ENCODE measurements at places on chromosomes 6 and 20.

GRCh38 chr6:127436578-127437110 lies 22.5 kb downstream of the KIAA0408 start:
- DNase-seq: no peak

DNA sequence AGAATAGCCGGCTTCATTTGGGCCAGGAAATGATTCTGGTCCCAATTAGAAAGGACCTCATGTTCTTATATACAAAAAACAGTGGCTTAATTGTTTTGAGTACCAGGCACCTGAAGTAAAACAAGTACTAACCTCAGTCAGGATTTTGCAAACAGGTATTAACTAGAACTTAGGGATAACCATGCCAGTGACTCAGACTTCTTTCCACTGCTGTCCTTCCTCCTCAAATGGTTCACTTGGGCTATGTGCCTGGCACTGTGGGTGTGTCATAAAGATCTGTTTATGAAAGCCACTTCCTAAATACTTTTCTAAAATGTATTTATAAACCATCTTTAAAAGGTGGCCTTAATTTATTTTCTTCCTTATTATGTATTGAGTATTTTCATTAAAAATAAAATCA lies 10.7 kb downstream of the CLDN20 start:
- no peak for DNase-seq

DNA sequence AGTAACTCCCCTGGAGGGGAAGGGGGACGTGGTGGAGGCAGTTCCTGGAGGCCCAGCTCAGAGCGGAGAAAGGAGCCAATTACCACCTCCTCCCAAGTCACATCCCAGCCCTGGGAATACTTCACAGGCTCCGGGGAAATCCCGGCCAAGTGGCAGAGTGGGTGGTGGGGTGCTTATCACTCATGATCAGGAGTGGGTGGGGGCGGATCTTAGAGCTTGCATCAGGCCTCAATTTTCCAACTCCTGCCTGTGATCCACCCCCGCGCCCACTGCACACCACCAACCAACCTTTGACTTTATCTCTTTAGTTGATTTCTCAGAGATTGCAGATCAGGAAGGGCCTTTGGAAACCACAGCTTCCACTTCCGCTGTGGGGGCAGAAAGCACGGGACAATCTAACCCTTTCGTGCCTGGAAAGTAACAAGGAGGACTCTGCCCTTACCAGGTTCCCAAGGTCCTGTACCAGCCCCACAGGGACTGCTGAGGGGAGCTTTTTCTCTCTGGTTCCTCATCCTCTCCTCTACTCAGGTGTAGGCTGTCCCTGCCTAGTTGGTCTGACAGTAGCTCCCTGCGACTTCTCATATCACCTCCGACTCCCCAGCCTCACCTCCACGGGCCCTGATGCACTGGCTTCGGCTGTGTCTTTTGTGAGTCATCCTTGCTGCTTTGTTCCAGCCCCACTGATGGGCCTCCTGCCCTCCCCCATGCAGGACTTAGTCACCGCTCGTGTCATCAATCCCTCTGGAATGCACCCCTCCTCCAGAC lies 24.9 kb upstream of the IER3 start:
- DNase-seq: peak; percentile 79

- DNase-seq: no peak
Measured at GRCh38 chr6:123030282-123030681, 34.2 kb downstream of the CLVS2 start.

- DNase-seq: no peak
Measured at GRCh38 chr6:7617801-7618764, 28.1 kb downstream of the SNRNP48 start.

DNA sequence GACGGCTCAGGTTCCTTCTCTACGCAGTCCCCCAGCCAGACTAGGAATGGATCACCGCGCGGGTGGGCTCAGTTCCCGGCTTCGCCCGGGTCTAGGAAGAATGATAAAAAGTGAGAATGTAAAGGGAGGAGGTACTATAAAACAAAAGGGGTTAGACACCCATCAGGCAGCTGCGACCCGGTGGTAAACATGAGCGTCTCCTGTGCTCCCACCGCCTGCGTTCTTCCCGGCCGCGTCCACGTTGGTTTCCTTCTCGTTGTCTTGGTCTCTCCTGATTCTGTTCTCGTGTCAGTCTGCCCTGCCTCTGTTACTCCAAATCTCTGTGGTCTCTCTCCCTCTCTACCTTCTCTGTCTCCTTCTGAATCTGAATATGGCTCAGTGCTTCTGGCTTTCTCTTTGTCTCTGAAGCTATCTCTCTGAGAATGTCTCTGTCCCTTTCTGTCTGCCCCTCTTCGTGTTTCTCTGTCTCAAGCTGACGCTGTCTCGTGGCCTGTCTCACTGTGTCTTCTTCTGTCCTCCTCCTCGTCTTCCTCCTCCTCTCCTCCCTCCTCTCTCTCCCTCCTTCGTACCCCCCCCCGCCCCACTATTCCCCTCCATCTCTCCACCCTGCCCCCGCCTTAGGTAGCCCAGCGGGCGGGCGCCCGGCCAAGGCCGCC lies 41.6 kb upstream of the FOXP4 start:
- no peak for DNase-seq

- DNase-seq: no peak
Measured at GRCh38 chr6:128025478-128025877, 124.6 kb upstream of the THEMIS start.

- no peak for DNase-seq
Measured at GRCh38 chr6:130851026-130851425, 23.8 kb downstream of the SMLR1 start.

DNA sequence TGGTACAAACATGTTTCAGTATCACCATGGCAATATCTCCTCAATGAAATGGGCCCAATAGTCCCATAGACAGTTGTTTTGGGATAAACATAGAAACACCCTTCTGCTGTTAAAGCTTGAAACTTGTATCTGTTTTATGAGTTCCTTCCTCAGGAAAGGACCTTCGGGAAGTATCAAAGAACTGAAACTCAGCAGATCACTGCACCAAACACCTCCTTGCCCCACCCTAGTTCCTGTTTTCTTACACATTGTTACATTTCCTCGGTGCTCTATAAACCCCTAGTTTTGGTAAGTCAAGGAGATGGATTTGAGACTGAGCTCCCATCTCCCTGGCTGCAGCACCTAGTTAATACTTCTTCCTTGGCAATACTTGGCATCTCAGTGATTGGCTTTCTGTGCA lies 73.8 kb upstream of the ECI2 start:
- DNase-seq: no peak

DNA sequence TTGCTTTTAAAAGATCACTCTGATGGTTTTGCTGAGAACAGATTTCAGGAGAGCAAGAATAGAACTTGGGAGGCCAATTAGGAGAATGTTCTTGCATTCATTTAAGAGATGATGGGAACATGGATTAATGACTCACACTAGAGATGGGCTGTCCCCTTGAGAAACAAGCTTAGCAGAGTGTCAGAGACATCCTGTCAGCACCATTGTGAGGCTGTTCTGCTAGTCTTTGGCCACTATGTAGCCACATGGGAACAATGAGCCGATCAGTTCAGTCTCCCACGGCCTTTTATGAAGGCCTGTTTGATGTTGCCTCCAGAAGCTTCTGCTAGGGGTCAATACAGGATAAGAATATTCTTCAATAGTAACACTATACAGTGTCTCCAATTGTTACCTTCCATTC lies 113.0 kb upstream of the EYA4 start:
- DNase-seq: no peak

- DNase-seq: no peak
Measured at GRCh38 chr20:14723614-14724013, 386.2 kb upstream of the FLRT3 start.

DNA sequence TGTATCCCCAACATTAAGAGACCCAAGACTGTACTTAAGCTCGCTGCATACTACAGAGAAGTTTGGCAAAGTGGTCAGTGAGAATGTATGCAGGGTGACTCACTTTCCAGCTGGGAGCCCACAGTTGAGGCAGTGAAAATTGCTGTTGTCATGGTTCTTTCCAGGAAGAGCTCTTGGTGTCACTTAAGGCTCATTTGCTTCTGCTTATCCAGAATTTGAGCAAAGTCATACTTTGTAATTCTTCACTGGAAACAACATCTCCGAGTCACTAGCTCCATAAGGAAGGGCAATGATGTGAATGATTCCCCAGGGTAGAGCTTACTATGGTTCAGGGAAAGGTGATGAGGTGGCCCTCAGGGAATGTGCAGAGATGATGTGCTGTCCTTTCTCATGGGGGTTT lies 65.4 kb upstream of the FBXL4 start:
- DNase-seq: no peak

- no peak for DNase-seq
Measured at GRCh38 chr6:79031821-79032590, 46.0 kb downstream of the PHIP start.

DNA sequence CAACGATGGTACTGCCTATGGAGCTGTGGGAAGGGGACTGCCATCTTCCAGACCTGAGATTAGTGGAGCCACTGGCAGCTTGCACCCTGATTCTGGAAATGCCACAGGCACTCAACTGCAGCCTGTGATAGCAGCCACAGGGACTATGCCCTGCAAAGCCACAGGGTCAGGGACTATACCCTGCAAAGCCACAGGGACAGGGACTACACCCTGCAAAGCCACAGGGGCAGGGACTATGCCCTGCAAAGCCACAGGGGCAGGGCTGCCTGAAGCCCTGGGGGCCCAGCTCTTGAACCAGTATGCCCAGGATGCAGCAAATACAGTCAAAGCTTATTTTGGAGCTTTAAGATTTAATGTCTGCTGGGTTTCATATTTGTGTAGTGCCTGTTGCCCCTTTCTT lies 346.6 kb downstream of the C6orf118 start:
- no peak for DNase-seq

- DNase-seq: no peak
Measured at GRCh38 chr20:58131551-58132142, 96.8 kb downstream of the ANKRD60 start.

GRCh38 chr6:43740321-43740960 lies 29.6 kb upstream of the VEGFA start:
- no peak for DNase-seq
